ENCODE measurements at places on chromosomes 5 and 9.

- no peak for DNase-seq
Measured at GRCh38 chr5:126732716-126733115, 44.2 kb upstream of the LMNB1 start.

DNA sequence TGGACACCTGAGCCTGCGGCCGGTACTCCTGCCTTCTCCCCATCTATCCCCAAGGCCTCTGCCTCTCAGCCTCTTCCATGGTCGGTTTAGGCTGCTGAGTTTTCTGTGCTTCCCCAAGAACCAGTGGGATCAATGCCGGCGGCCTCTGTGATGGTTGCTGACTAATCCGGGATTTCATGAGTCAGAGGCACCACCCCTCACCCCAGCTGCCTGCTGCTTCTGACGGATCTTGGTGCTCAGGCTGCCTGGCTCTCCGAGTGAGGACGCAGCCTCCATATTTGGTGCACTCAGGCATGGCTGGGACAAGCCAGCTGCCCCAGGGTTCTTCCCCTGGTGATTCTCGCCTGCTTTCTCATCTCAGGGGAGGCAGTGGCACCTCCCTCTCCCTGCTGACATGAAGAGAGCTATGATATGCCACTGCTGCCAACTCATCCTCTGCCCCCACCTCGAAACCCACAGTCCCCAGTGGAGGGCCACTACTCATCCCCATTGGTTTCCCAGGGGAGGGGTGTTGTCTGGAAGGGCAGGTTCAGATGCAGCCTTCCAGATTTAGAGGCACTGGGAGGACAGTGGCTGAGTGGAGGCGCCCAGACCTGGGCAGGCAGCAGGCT is 3.3 kb upstream of the MAN1B1 start:
- DNase-seq = peak; percentile 77

GRCh38 chr5:122458278-122458872 is 146.3 kb downstream of the SNCAIP start:
- DNase-seq = no peak

GRCh38 chr5:121573721-121574382 is 277.8 kb upstream of the FTMT start:
- no peak for DNase-seq

GRCh38 chr5:53194086-53194485 is 84.5 kb upstream of the MOCS2 start:
- DNase-seq = peak; percentile 35

- no peak for DNase-seq
Measured at GRCh38 chr9:71765693-71766092, 2.6 kb downstream of the CEMIP2 start.

All from AG09319 (cell line).